CD8-positive, alpha-beta memory T cell (primary cell): ENCODE measurements at places on chromosomes 2 and 18. TPM values are rescaled to one million over a fixed set of nuclear protein-coding genes. Genes with fewer than 3 reads are reported as not detected.

Gene RALB
- total RNA-seq: 37.3 TPM

DNA sequence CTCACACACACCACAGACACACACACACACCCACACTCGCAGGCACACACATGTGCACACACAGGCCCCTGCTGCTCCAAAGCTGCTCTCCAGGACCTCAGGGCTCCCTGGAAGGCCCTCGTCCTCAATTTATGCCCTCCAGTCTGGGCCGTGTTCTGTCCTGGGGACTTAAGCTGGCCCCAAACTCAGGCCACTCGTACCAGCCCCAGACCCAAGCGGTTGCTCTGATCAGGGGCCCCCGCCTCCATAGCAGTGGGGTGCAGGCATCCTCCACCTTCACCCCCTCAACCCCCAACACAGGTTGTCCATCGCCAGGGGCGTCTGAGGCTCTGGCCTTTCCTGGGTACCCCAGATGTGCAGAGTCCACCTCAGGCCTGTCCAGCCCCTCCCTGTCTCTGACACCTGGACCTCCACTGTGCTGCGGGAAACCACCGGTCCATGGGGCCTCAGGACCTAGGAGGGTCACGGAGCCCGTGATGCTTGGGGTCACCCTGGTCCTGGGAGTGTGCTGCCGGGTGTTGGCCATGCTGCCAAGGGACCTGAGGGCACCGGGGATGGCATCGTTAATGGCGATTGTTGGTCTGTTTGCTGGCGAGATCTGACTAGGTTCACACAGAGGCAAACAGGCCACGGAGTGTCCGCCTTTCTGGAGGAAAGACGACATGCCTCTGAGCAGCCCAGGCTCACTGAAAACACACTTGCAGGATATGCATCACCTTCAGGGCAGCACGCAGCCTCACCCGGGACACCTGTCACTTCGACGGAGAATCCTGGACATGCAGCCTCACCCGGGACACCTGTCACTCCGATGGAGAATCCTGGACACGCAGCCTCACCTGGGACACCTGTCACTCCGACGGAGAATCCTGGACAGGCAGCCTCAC, 155.6 kb downstream of the NDUFA10 start:
- no peak for DNase-seq
- H3K4me1 ChIP-seq: no peaks in the 10 kb centered on the region
- no peak overlapping the region for H3K27ac ChIP-seq
- H3K36me3 ChIP-seq: no peaks in the 10 kb centered on the region

- no peak for DNase-seq
- no peaks in the 10 kb centered on the region for H3K36me3 ChIP-seq
- no peaks in the 10 kb centered on the region for H3K4me1 ChIP-seq
- no peak overlapping the region for H3K27ac ChIP-seq
- H3K4me3 ChIP-seq: no peak overlapping the region
These were observed 13.7 kb downstream of the RAPGEF4 start for GRCh38 chr2:172749388-172749787.

GRCh38 chr2:38683766-38684165, 17.9 kb downstream of the GALM start:
- peaks cover 24% of the 10 kb centered on the region for H3K4me1 ChIP-seq
- H3K36me3 ChIP-seq: peaks cover 29% of the 10 kb centered on the region
- no peak for DNase-seq

DNA sequence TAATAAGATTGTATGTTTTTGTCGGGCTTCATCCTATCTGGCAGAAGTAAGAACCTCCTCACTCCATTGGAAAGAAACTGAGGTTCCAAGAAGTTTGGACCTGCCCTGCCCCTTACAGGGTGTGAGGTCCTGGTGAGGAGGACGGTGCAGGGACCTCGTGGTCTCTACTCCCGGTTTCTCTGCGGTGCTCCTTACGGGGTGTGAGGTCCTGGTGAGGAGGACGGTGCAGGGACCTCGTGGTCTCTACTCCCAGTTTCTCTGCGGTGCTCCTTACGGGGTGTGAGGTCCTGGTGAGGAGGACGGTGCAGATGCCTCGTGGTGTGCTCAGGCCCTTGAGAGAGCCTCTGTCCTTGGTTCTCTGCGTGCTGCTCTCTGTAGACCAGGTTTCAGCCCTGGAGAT, 5.2 kb downstream of the CTDP1 start:
- H3K27ac ChIP-seq: peak overlapping the region; percentile 29
- no peaks in the 10 kb centered on the region for H3K36me3 ChIP-seq
- H3K27me3 ChIP-seq: no peaks in the 10 kb centered on the region

Gene GATA6
- total RNA-seq: 0.04 TPM

DNA sequence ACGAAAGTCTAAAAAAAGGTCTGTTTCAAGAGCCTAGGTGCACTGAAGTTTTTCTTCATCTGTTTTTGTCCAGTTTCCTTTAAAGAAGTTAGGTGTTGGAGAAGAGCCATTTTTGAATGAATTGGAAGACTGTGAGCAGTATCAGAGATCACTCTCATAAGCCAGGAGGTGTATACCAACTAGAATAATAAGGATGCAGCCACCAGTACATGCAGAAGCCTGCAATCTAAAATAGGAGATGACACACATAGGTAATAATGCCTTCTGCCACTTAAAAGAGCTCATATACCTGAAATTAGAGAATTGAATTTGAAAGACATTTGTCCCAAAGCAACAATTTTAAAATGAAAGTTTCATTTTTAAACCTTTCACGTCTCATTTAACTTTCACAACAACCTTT, 81.7 kb downstream of the RBMS1 start:
- no peak overlapping the region for H3K27ac ChIP-seq
- no peaks in the 10 kb centered on the region for H3K36me3 ChIP-seq
- peak overlapping the region; percentile 46 for H3K4me3 ChIP-seq

DNA sequence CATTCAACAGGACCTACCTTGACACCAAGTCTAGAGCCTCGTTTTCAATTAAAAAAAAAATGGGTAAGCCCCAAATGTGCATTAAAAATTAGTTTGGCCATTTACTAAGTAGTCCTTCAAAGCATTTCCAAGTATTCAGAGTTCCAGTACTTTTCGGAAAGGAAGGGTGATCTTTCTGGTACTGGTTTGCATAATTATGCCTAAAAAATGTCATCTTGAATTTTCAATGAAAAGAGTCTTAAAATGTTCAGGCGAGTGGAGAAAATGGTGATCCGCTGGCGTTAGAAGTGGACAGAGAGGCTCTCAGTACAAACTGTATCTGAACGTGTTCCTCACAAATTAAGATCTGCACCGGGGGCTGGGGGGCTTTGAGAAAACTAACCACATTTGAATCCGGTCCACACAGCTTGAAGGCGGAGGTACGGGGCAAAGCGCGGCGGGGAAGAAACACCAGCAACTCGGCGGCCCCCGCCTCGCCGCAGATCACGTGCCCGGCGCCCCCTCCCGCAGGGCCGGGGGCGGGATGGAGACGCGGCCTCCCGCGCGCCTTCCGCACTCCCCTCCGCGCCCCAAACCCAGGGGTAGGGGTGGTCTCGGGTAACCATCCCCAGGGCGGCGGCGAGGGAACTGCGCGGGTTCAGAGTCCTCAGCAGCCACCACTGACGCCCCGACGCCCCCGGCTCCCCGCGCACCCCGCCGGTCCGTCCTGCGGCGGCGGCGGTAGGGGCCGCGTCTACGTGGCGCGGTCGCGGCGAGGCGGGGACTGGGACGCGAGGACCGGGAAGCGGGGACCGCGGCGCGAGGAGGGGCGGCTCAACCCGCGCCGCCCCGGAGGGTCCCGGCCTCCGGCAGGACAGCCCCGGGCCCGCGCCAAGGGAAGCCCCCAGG, 564 bp downstream of the LPIN2 start:
- no peaks in the 10 kb centered on the region for H3K27me3 ChIP-seq
- H3K36me3 ChIP-seq: peaks cover 12% of the 10 kb centered on the region
- peak; percentile 69 for DNase-seq

Gene FNDC4
- 0.15 TPM for total RNA-seq

Gene APLF
- total RNA-seq: 3.6 TPM

DNA sequence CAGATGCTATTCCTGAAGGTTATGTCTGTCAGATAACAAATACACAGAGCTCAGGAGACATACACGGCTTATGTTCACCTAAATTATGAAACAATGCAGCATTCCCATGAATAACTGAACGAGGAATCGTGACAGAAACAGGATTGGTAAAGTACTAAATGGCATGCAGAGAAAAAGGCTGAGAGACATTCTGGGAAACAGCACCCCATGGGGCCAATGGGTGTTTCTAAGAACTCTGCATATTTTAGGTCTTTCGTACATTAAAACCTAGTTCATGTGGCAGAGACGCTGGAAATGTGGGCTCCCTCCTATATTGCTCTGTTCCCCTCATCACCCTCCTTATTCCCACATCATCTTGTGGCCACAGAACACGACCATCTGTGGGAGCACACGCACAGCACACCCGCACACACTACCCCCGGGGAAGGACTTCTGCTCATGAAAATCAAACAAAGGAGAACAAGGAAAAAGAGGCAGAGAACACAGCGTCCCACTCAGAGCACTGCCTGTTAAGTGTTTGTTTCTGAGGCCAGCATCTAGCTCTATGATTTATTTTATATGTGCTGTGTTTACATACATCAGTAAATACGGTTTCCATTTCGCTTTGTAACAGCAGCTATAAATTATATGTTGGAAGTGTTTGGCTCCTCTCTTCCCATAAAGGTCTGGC, 143.6 kb downstream of the AFF3 start:
- H3K27me3 ChIP-seq: no peaks in the 10 kb centered on the region
- DNase-seq: no peak
- H3K36me3 ChIP-seq: no peaks in the 10 kb centered on the region
- H3K4me3 ChIP-seq: no peak overlapping the region
- H3K4me1 ChIP-seq: no peaks in the 10 kb centered on the region

DNA sequence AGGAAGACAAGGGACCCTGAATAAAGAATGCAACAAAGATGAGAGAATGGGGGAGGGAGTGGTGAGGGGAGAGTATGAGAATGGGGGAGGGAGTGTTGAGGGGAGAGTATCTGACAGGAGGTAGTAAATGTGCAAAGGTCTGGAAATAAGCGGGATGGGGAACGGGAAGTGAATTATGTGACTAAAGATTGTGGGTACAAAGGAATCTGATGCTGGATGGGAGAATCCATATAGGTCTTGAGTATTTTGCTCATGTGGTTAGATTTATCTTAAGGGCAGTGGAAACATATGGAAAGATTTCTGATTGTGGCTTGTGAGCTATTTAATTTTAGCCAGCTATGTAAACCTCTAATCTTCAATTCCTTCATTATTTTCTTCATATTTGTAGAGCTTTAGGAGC, 593.4 kb downstream of the DCC start:
- DNase-seq: no peak
- no peaks in the 10 kb centered on the region for H3K27me3 ChIP-seq
- H3K36me3 ChIP-seq: no peaks in the 10 kb centered on the region

GRCh38 chr18:60404486-60405085, 32.0 kb upstream of the MC4R start:
- no peaks in the 10 kb centered on the region for H3K36me3 ChIP-seq
- H3K27ac ChIP-seq: no peak overlapping the region
- H3K27me3 ChIP-seq: no peaks in the 10 kb centered on the region
- DNase-seq: no peak

GRCh38 chr2:28370354-28370753, 22.3 kb upstream of the FOSL2 start:
- no peaks in the 10 kb centered on the region for H3K27me3 ChIP-seq
- no peak for DNase-seq
- H3K4me1 ChIP-seq: peaks cover 27% of the 10 kb centered on the region
- no peak overlapping the region for H3K27ac ChIP-seq

Gene DHRS9
- total RNA-seq: 0.20 TPM

DNA sequence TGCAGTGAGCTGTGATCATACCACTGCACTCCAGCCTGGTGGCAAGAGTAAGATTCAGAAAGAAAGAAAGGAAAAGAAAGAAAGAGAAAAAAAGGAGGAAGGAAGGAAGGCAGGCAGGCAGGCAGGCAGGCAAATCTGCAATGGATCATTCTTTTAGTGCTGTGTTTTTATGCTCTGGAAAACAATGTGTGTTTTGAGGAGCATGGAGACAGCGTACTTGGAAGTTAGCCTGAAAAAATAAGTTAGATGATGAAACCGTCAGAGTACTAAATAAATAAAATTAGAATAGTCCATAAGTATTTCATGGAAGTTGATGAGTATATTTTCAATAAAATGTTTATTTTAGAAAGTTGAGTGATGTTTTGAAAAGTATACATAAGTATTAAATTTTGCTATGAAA, 366.4 kb upstream of the CDH20 start:
- no peak for DNase-seq
- H3K4me1 ChIP-seq: no peaks in the 10 kb centered on the region
- H3K27ac ChIP-seq: no peak overlapping the region
- H3K36me3 ChIP-seq: no peaks in the 10 kb centered on the region

GRCh38 chr2:28486526-28486925, 9.3 kb upstream of the PLB1 start:
- H3K4me1 ChIP-seq: no peaks in the 10 kb centered on the region
- DNase-seq: no peak
- no peaks in the 10 kb centered on the region for H3K27me3 ChIP-seq
- no peaks in the 10 kb centered on the region for H3K36me3 ChIP-seq
